ENCODE measurements at places on chromosomes 12 and 14.
A peak's percentile ranks its signal among the peaks of the same experiment; 100 is the strongest.

DNA sequence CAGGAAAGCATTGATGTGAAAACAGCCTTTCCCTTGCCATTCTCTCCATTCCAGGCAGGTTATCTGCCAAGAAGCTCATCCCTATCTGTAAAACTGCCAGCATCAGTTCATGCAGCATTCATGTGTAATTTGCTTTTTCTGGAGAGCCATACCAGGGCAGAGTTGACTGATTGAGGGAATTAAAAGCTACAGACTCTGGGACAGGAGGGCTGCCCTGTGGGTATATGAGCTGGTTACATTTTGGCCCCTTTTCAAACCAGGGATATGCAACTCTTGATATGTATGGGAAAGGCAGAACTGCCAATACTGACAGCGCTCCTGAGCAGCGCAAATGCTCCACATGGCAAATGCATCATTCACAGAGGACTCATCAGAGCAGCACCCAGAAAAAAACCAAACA is 53.7 kb downstream of the SYT1 start:
- DNase-seq: no peak

- DNase-seq: no peak
Observed at GRCh38 chr12:46461459-46461858, 88.9 kb upstream of the SLC38A2 start.

DNA sequence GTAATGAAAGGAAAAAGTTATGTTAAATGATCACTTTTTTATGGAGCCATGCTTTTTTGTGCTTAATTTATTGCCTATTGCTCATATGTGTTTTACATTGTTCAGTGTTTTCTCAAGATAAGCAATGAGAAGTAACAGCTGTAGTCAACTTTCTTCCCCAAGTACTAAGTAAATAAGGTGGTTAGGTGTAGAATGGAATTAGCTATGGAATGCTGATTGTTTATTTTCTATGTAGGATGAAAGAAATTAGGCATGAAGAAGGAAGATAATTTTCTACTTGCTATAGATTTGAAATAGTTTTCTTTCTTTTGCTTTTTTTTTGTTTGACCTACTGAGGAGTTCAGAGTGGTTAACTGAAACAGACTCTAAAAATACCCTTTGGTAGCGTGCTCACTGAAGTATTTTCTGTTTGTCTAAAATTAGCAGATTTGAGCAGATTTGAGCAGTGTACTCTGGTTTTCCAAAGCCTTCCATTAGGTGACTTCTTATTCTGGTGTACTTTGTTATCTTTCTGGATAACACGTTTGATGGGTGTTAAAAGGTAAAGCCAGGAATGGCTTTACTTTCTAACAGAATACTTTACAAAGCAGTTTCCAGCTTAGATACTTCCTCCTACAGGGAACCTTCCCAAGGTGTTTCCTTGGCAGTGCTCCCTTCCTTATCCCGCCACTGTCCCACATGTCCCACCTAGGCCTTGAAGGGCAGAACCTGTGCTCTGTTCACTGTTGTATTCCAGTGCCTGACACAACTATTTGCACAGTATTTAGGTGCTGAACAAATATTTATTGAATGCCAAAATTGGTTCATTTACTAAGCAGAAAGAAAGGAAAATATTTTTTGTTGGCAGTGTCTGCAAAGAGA is 56.0 kb downstream of the RASSF3 start:
- no peak for DNase-seq

DNA sequence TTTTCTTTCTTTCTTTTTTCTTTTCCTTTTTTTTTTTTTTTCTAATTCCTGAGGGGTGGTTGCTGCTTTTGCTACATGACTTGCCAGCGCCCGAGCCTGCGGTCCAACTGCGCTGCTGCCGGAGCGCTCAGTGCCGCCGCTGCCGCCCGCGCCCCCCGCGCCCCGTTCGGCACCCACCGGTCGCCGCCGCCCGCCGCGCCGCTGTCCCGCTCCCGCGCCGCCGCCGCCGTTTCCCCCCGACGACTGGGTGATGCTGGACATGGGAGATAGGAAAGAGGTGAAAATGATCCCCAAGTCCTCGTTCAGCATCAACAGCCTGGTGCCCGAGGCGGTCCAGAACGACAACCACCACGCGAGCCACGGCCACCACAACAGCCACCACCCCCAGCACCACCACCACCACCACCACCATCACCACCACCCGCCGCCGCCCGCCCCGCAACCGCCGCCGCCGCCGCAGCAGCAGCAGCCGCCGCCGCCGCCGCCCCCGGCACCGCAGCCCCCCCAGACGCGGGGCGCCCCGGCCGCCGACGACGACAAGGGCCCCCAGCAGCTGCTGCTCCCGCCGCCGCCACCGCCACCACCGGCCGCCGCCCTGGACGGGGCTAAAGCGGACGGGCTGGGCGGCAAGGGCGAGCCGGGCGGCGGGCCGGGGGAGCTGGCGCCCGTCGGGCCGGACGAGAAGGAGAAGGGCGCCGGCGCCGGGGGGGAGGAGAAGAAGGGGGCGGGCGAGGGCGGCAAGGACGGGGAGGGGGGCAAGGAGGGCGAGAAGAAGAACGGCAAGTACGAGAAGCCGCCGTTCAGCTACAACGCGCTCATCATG is 654 bp downstream of the FOXG1 start:
- no peak for DNase-seq

DNA sequence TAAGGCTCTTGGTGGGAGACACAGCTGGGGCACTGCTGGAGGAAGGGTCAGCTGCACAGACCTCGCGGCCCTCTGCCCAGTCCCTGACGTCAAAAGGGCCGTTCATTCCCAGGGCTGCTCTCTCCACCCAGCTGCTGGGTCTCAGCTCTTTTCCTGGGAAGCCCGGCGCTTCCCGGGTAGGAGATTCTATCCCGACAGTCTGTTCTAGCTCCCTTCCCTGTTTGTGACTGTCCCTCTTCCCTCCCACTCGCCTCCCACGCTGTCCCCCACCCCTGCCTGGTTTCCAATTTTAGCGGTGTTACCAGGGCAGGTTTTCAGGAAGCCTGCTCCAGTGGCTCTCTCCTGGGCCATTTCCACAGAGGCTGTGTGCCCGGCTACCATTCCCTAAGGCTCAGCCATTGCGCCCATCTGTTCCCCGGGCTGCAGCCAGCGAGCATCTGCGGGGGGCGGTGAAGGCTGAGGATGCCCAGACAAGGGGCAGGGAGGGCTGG is 186.6 kb downstream of the CACNA1C start:
- DNase-seq: no peak

- peak; percentile 93 for DNase-seq
Observed at GRCh38 chr14:73713803-73714655, at the start of gene PNMA1. Gene PNMA1 (minus strand): TSS chr14:73714384. CDS start chr14:73713639, 745 bp downstream.

DNA sequence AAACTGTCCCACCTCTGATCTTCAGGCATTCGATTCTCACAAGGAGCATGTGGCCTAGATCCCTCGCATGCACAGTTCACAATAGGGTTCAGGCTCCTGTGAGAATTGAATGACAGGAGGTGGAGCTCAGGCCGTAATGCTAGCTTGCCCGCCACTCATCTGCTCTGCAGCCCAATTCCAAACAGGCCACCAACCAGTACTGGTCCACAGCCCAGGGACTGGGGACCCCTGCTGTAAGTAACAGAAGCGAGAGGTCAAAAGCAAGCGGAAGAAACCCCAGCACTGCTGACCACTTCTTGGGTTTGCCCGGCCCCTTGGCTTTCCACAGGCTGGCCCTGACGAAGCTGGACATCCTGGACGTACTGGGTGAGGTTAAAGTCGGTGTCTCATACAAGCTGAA is 8.5 kb upstream of the SIVA1 start:
- no peak for DNase-seq

DNA sequence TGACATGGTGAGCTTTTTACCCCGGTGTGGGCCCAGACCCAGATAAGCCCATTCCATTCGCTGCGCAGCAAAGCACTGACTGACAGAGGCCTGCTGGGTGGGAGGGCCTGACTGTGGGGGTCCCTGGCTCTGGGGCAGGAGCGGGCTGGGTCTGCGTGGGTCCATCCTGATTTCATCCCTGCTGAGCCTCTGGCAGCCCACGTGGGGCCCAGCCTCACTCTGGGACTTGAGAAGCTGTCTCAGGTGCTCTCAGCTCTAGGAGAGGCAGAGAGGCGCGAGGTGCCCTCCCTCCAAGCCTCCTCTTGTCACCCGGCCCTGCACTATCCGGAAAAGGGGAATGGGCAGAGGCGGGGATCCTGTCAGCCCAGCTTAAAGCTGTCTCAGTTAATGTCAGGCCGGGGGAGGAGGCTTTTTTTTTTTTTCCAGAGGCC is 927 bp downstream of the ABCB9 start:
- DNase-seq: no peak

GRCh38 chr12:122528992-122529391 is 1.9 kb downstream of the KNTC1 start:
- no peak for DNase-seq

- DNase-seq: no peak
Observed at GRCh38 chr12:118183711-118184110, 47.8 kb downstream of the PEBP1 start.

Measured in right lobe of liver (tissue), 6 donors.